Epithelial cell of umbilical artery (primary cell): ENCODE measurements at places on chromosomes 6 and 20. TPM values are rescaled to one million over a fixed set of nuclear protein-coding genes. Genes with fewer than 3 reads are reported as not detected.

Gene LPA
- total RNA-seq = not detected in 2 replicates

Gene RUNX2
- total RNA-seq = under 0.01 TPM in 1 of 2 replicates, not detected in the other

Gene LYRM2
- total RNA-seq = 17.9 and 36.0 TPM in 2 replicates

Gene TP53RK
- total RNA-seq = 17.6 and 20.1 TPM in 2 replicates

Gene C20orf96
- 1.6 and 4.7 TPM in 2 replicates for total RNA-seq

Gene HCRTR2
- total RNA-seq = not detected in 2 replicates

Gene LAMP5
- total RNA-seq = under 0.01 TPM in 1 of 2 replicates, not detected in the other

Gene SIM1
- total RNA-seq = under 0.01 and 0.15 TPM in 2 replicates

Gene C6orf132
- total RNA-seq = under 0.01 TPM in 1 of 2 replicates, not detected in the other

Gene C20orf141
- total RNA-seq = not detected in 2 replicates

Gene C6orf52
- 1.1 TPM in 1 of 2 replicates, not detected in the other for total RNA-seq

Gene EYA2
- not detected in 2 replicates for total RNA-seq

Gene HEY2
- 10.5 and 15.3 TPM in 2 replicates for total RNA-seq

Gene GINM1
- total RNA-seq = 39.6 and 59.3 TPM in 2 replicates

Gene MAP7
- 0.15 and 0.32 TPM in 2 replicates for total RNA-seq

Gene CST3
- total RNA-seq = 81.8 and 138 TPM in 2 replicates

Gene SLC22A16
- not detected in 2 replicates for total RNA-seq

Gene TGM3
- total RNA-seq = not detected in 2 replicates

Gene SULF2
- 9.0 and 20.1 TPM in 2 replicates for total RNA-seq

Gene DYNLRB1
- 14.9 and 23.7 TPM in 2 replicates for total RNA-seq

Gene ADAM33
- 0.32 and 0.76 TPM in 2 replicates for total RNA-seq

Gene LAMA5
- 59.3 and 68.2 TPM in 2 replicates for total RNA-seq

Gene LHFPL5
- total RNA-seq = not detected in 2 replicates

Gene GFOD1
- 34.4 and 83.9 TPM in 2 replicates for total RNA-seq

Gene SCGN
- total RNA-seq = not detected in 2 replicates

Gene C2
- not detected in 2 replicates for total RNA-seq

Gene SLC35D3
- total RNA-seq = under 0.01 TPM in 1 of 2 replicates, not detected in the other

Gene IL20RA
- total RNA-seq = not detected in 2 replicates

Gene SNX5
- 101 and 133 TPM in 2 replicates for total RNA-seq

Gene CASS4
- not detected in 2 replicates for total RNA-seq

Gene SLC16A10
- total RNA-seq = not detected in 2 replicates

Gene TPMT
- 11.0 and 13.2 TPM in 2 replicates for total RNA-seq

Gene WFDC12
- not detected in 2 replicates for total RNA-seq

Gene APCDD1L
- total RNA-seq = 3.6 and 6.5 TPM in 2 replicates

Gene IL17A
- not detected in 2 replicates for total RNA-seq

Gene MEI4
- not detected in 2 replicates for total RNA-seq

Gene DSP
- total RNA-seq = under 0.01 and 0.46 TPM in 2 replicates

Gene GPR6
- total RNA-seq = not detected in 2 replicates

Gene SIGLEC1
- total RNA-seq = not detected in 2 replicates

Gene C6orf15
- not detected in 2 replicates for total RNA-seq

Gene WFDC2
- total RNA-seq = not detected in 2 replicates

Gene ACAT2
- total RNA-seq = 95.2 and 112 TPM in 2 replicates
